Immature natural killer cell (primary cell): ENCODE measurements at places on chromosomes 11 and 22. TPM values are rescaled to one million over a fixed set of nuclear protein-coding genes. Genes with fewer than 3 reads are reported as not detected.

DNA sequence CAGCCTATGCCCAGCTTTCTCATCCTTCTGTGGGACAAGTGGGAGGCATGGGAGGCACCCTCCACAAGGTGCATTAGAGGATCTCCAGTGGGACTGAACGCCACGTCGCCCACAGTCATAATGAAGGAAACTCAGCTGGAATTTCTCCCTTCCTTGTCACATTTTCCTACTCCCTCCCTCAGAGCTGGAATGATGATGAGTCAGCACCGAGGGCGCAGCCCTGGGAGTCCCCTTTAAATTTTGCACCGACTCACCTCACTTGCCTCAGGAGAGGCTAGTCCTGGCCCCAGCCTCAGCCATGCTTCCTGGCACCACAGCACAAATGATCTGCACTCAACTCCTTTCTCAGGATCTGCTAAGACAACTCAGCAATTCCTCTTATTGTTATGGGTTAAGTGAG, 34.3 kb downstream of the DBX1 start:
- H3K36me3 ChIP-seq = no peaks in the 10 kb centered on the region
- H3K27me3 ChIP-seq = no peaks in the 10 kb centered on the region
- H3K4me1 ChIP-seq = no peaks in the 10 kb centered on the region
- no peak for DNase-seq
- no peak overlapping the region for H3K4me3 ChIP-seq

Gene RAB39A
- polyA plus RNA-seq = not detected

Gene C11orf58
- polyA plus RNA-seq = 179 TPM

GRCh38 chr11:1100417-1101245, 26.0 kb downstream of the MUC2 start:
- no peaks in the 10 kb centered on the region for H3K36me3 ChIP-seq
- no peak overlapping the region for H3K27ac ChIP-seq
- H3K27me3 ChIP-seq = no peaks in the 10 kb centered on the region
- DNase-seq = no peak
- no peaks in the 10 kb centered on the region for H3K4me1 ChIP-seq

GRCh38 chr11:134554861-134555260, 142.8 kb upstream of the B3GAT1 start:
- H3K36me3 ChIP-seq = no peaks in the 10 kb centered on the region
- DNase-seq = no peak
- H3K27me3 ChIP-seq = peaks cover 12% of the 10 kb centered on the region
- H3K27ac ChIP-seq = no peak overlapping the region
- peaks cover 2% of the 10 kb centered on the region for H3K4me1 ChIP-seq
